NCI-H187 (cell line): ENCODE measurements at places on chromosomes 3 and 15.

GRCh38 chr3:152672320-152672649 lies 162.6 kb upstream of the P2RY1 start:
- no peak for DNase-seq

GRCh38 chr3:71991681-71992080 lies 206.7 kb upstream of the PROK2 start:
- DNase-seq, result no peak

GRCh38 chr15:75891895-75892294 lies 11.8 kb upstream of the FBXO22 start:
- DNase-seq, result no peak

DNA sequence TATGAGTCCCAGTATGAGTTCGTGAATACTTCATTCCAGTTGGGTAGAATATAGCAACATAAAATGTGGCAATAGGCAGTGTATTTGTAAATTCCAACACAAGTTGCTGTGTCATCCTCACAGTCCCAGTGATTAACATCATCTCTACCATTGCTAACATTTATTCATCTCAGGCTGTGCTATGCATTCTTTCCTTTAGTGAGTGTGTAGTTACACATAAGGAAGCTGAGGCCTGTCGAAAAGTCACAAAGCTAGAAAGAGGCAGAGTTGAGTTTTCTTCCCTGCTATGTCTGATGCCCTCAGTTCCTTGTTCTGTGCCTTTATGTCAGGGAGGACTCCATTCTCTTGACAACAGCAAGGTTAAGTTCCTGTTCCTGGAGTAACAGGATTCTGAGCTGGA lies 96.4 kb downstream of the FNDC3B start:
- no peak for DNase-seq

GRCh38 chr3:86047161-86047560 lies 943.8 kb downstream of the VGLL3 start:
- DNase-seq, result no peak

- DNase-seq, result no peak
Measured at GRCh38 chr3:52032702-52033408, 23.5 kb downstream of the DUSP7 start.

- DNase-seq, result no peak
Measured at GRCh38 chr3:32859604-32860237, 41.9 kb downstream of the TRIM71 start.

DNA sequence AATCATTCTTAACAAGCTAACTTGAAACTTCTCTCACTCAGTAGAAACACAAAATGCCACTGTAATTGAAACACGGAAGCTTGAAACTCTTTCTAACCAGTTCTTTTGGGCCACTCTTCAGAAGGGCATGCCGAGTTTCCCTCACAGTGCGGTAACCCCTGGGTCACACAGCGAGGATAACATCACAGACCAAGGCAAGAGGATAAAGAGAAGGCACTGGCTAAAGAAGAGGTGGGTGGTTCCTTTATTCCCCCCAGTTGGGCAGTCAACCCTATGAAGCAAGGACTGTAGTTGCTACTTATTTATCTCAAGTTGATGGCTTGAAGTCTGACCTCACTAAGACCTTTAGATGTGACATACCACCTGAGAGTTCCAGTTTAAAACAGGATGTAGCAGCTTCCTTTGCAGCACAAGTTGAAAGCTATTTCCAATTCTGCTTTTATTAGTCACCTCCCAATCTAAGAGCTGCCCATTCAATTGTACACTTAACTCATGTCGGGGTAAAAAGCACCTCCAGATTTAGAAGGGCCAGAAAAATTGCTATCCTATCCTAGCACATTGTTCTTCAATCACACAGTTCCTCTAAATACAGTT lies 272.4 kb downstream of the TIGIT start:
- no peak for DNase-seq

GRCh38 chr15:66291816-66292570 lies 1.4 kb upstream of the DIS3L start:
- DNase-seq, result no peak

GRCh38 chr3:52220380-52221026 lies 4.9 kb downstream of the TLR9 start:
- DNase-seq, result no peak

- DNase-seq, result no peak
Measured at GRCh38 chr3:158483701-158484235, 87.2 kb upstream of the MLF1 start.
